ENCODE measurements at places on chromosomes 4 and X.

DNA sequence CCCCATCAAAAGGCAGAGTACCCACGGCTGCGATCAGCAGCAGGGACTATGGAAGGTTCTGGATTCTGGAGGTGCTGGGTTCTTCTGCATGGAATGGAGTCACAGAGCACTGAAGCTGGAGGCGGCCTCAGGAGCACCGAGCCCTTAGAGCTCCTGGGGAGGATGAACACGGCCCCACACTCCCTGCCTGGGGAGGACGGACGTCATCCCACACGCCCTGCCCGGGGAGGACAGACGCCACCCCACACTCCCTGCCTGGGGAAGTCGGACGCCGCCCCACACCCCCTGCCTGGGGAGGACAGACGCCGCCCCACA, 9.9 kb downstream of the LRPAP1 start:
- no peak for DNase-seq

DNA sequence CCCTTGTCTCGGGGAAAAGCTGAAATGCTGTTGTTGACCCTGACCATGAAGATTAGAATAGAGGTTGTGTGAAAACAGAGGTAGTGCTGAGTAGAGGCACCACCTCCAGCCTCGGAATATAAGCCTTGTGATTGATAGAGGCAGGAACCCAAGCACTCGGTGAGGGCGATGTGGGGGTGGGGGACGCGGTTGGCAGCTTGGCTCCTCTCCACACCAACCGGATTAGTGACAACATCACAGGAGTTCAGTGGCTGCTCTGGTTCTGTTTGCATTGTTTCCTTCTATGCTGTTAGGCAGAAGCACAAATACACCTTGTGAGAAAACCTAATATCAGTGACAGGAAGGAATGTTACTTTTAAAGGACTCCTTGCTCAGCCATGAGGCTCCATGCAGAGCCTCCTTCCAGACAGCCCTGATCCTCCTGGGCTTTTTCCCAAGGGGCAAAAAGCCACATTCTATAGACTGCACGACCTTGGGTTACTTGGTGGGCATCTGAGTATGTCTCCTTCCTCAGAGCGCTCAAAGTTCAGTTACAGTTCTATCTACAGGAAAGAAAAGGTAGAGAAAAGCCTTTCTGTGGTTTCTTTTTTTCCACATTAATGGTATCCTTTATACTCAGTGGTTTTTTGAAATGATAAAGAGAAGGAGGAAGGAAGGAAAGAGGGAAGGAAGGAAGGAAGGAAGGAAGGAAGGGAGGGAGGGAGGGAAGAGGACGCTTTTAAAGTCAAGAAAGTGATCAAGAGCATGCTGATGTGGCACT, 150.4 kb upstream of the NOCT start:
- no peak for DNase-seq

GRCh38 chr4:187996502-187997177, 1.1 kb downstream of the ZFP42 start:
- no peak for DNase-seq

GRCh38 chr4:7770224-7771050, 169.2 kb downstream of the AFAP1 start:
- DNase-seq = no peak

- DNase-seq = no peak
These were observed 5.5 kb upstream of the ANTXR2 start for GRCh38 chr4:80078346-80079092.

DNA sequence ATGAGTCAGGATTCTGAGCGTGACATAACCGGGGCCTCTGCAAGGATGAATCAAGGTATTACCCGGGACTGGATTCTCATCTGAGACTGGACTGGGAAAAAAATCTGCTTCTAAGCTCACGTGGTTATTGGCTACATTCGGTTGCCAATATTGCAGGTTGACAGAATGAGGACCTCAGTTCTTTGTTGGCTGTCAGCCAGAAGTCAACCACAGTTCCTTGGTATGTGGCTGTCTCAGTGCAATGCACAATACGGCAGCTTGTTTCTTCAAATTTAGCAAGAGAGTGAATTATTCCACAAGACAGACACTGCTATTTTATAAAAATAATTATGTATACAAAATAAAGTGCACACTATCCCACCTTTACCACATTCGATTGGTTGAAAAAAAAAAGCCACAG, 424.2 kb downstream of the KLHL4 start:
- no peak for DNase-seq

- no peak for DNase-seq
These were observed 773 bp upstream of the TXLNG start for GRCh38 chrX:16785247-16786138.

DNA sequence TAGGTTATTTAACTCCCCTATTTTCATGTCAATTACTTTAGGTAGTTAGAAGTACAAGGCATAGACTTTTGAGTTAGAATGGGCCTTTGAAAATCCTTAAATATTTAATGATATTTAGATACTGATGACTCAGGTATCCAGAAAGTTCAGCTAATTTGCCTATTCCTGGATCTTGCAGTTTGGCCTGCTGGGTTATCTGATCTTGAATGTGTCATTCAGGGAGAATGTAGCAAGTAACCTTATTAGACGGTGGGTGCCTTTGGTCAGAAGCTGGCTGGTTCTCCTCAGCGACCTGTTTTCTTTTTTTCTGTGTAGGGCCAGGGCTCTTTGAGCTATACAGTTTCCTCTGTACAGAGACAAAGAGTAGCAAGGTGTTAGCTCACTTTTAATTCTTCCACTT, 42.0 kb downstream of the MTM1 start:
- DNase-seq = no peak

- DNase-seq = no peak
These were observed 100.5 kb downstream of the NFKB1 start for GRCh38 chr4:102601586-102602227.

GRCh38 chrX:13043138-13043537, 1.3 kb downstream of the FAM9C start:
- DNase-seq = no peak

DNA sequence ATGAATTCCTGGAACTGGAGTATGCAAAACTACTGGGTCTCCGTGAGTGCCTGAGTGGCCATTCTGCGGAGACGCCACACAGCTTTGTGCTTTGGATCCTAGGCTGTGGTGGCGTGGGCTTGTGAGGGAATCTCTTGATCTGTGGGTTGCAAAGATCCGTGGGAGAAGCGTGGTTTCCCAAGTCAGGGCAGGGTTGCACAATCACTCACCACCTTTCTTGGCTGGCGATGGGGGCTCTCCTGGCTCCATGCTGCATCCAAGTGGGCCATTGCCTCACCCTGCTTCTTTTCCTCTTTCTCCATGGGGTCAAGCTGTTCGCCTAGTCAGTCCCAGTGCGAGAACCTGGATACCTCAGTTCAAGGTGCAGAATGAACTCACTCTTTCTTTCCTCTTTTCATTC, 62.5 kb downstream of the SLAIN2 start:
- DNase-seq = no peak

GRCh38 chr4:120622601-120623000, 299.9 kb downstream of the PRDM5 start:
- DNase-seq = no peak

DNA sequence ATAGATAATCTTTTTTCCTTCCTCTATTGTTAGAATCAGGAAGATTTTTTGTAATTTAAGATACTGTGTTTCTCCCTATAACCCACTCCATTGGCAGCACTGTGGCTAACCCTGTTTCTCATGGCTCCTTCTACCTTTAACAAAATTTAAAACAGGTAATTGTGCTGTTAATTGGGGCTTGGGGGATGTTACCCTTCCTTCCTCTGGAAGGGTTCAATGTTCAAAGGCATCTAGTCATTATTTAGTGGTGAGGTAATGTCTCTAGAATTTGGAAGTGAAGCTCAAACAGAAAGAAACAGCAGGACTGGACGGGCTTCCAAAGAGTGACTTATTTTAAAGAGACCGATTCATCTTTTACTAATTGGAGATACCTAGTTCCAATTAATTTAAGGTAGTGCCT, 166.4 kb downstream of the TRIML1 start:
- DNase-seq = no peak

DNA sequence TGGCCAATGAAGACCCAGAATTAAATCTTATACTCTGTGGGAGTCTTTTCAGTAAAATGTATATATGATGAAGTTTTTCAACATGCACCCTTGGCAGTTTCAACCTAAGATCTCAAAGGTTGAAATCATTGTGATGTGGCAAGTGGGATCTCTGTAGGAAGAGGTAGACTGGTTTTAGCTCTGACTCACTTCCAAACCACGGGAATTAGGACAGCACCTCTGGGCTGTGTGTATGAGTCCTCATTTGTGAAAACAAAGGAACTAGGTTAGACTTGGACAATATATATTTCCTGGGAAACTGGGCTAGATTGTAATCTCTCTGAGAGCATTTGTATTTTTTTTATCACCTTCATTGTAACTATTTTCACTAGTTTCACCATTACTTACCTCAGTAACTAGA, 333.0 kb downstream of the ADGRL3 start:
- no peak for DNase-seq

DNA sequence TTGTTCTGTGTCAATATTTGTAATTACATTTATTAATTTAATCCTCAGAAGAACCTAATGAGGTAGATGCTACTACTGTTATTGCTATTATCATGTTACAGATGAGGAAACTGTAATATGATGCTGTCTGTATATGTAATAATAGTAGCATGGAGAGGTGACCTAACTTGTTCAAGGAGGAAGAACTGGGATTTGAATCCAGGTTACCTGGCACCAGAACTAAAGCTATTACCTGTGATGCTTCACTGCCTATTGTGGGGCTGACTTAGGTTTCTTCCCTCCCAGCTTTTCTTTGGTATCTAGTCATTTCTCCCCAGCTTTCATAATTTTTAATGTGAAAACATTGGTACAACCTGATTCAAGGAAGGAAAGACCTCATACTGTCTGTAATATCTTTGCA, 43.6 kb downstream of the RAPGEF2 start:
- DNase-seq = no peak

DNA sequence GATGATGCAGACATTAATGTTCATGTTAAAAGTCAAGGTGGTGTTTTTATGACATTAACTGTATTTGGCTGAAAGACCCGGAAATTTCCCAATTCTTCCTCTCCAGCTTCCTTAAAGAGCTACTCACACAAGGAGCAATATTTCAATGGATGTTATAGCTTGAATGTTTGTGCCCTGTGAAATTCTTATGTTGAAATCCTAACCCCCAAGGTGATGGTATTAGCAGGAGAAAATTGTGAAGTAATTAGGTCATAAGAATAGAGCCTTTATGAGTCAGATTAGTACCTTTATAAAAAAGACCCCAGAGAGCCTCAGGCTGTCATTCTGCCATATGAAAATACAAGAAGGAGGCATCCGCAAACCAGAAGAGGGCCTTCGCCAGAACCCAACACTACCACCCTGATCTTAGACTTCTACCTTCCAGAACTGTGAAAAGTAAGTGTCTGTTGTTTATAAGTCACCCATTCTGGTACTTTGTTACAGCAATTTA, 3.6 kb downstream of the TLR1 start:
- no peak for DNase-seq

DNA sequence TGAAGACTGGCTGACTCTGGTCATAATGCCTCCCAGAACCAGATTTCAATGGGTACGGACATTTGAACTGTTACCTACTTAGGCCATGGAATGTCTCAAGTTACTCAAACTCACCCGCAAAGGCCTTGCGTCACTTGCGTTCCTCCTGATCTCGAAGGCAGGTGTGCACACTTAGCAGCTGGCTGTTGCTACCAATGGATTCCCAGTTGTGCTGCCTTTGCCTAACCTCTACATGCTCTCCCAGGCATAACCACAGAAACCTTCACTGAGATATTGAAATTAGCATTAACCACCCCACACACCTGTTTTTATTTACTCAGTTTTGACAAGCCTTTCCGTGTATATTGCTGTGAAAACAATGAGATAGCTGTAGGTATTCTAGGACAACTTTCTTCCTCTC, 2.8 kb downstream of the ERVMER34-1 start:
- DNase-seq = no peak

GRCh38 chr4:99361899-99362275, 9.3 kb upstream of the ADH1C start:
- DNase-seq = no peak

DNA sequence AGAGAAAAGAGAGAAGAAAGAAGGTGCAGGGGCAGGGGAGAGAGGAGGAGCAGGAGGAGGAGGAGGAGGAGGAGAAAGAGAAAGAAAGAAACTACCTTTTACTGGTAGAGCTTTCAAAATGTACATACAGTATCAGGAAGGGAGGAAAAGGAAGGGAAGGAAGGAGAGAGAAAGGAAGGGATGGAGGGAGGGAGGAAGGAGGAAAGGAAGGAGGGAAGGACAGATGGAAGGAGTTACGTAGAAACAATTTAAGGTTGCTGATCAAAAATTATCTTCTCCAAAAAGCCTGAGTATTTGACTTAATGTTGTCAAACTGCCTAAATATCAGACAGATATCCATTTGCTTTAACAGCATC, 13.4 kb downstream of the TBC1D9 start:
- no peak for DNase-seq

DNA sequence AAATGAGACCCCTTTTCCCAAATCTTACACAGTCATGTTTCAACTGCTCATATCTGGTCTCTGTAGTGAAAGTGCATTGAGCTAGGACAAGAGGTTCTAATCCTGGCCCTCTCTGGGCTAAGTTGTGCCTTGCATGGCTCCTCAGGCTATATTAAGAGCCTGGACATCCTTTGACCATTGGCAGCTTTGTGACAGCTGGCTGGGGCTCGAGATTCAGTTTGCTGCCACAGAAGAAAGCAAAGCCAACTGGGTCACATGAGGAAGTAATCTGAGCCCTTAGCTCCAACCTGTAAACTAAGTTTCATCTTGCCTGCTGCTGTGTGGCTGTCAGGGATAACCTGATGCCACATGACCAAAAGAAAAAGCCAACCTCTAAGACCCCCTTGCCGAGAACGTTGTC, 51.8 kb upstream of the JADE1 start:
- DNase-seq = no peak

GRCh38 chr4:152464030-152464823, 71.7 kb downstream of the FBXW7 start:
- DNase-seq = no peak

DNA sequence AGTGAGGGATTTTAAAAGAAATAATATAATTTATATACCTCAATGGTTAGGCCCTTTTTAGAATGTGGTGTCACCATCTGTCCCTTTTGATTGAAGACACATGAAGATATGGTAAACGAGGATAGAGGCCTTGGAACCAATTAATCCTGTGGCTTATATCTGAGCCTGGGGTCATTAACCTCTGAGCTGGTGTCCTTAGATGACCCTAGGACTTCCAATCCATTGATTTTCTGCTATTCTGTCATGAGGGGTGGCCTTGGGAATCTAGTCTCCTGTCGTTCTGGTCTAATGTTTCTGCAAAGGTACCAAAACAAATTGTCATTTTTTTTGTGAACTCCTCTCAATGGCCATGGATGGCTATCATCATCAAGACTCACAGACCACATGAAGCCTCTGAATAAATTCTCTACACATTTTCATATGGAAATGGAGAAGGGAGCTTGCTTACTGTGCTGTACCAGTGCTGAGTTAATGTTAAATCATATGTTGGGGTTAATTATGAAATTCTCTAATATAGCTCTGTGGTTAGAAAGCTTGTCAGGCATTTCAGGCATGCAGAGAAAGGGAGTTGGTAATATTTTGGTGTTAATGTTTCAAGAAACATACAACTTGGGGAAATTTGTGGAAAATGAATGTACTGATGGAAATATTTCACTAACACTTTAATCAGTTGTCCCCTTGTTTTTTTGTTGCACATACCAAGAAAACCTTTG, 204.2 kb upstream of the IL15 start:
- DNase-seq = no peak
